ENCODE measurements at places on chromosomes 6 and 20.
A peak's percentile ranks its signal among the peaks of the same experiment; 100 is the strongest.

DNA sequence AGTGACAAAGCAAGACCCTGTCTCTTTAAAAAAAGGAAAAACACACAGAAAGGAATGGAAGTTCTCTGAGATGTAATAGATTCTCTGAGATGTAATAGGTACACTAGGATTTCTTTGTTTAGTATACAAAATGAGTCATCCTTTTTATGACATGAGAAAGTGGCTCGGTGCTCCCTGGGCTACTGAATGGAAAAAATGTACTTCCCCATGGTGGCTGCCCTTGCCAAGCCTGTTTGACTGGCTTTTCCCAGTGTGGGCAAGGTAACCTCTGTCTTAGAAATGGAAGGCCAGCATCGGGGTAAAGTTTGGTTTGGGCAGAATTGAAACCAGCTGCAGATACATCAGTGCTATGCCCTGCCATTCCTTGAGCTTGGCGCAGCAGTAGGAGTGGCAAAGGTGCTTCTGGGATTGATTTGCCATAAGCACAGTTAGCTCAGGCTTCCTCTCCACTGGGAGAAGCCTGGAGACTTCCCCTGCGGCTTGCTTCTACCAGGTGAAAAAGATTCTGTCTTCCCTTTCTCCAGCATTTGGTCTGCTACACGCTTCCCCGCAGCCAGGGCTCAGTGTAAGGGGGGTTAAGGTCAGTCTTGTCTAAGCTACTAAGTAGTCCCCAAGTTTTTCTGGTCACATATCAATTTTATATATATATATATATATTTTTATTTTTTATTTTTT, 24.5 kb downstream of the ARFGEF2 start:
- no peak for DNase-seq

GRCh38 chr6:54135665-54136369, 24.6 kb downstream of the MLIP start:
- no peak for DNase-seq

DNA sequence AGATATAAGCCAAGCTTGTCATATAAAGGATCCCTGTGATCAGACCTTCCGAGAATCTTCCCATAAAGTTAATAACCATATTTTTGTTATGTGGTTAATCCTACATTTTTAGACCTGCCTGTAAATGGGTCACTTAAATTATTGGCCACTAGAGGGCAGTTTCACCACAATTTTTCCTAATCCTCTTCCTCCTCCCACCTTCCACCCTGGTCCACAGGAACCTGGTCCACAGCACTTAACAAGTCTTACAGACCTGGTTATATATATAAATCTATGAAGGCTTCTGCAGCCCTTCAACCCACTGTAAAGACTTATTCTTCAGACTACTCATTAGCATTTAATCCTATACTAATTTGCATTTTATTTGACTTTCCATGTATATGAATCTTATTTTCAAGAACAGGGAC, 28.3 kb downstream of the MRS2 start:
- no peak for DNase-seq

- DNase-seq = no peak
These were observed 130.6 kb upstream of the C6orf118 start for GRCh38 chr6:165439928-165440554.

DNA sequence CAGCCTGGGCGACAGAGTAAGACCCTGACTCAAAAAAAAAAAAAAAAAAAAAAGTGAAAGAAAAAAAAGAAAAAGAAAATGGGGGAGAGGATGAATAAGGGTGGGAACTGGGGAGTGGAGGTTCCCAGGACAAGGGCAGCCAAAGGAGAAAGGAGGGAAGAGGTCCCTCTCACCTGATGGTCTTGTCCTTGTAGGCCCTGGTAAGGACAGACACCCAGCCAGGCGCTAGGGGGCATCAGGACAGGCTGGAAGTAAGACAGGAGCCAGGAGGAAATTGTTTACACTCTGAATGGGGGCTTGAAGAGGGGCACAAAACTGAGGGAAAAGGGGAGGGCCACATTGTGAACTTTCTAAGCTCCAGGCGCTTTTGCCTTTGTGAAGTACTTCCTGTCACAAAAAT, 2.3 kb upstream of the ALDH5A1 start:
- peak; percentile 39 for DNase-seq

DNA sequence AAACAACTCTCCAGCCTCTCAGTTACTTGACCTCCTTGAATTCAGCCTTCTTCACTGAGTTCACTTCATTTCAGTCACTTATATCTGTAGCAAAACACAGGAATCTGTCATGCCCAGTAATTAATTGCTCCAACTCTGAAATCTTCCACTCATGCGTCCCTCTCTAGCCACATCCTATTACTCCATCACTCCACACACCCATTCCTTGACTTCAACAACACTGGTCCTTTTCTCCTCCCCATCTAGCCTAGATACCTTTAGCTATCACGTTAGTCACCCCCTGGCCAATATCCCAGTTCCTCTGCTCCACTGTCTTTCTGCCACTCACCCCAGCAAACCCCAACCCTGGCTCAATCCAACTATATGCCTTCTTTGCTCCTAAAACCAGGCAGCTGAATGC, 7.7 kb downstream of the ZHX3 start:
- no peak for DNase-seq

- DNase-seq = no peak
These were observed 90.1 kb downstream of the ZNF217 start for GRCh38 chr20:53503517-53503919.

DNA sequence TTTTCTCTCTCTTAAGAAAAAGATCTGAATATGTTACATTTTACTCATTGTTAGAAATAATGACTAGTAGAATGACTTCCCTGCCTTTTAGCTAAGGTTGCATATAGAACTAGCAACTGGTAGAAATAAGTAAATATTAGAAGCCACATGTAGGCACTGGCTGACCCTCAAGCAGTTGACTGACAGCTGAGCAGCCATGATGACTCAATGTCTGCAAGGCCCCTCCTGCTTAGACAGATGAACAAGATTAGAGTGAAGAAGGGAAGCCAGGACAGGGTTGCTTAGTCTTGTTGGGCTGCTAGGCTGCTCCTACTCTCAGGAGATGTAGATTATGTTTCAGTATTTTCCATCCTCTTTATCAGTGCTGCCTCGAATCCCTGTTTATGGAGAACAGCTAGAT, 6.5 kb downstream of the MEP1A start:
- DNase-seq = no peak

GRCh38 chr6:1424306-1424927, 35.0 kb downstream of the FOXF2 start:
- peak; percentile 65 for DNase-seq

DNA sequence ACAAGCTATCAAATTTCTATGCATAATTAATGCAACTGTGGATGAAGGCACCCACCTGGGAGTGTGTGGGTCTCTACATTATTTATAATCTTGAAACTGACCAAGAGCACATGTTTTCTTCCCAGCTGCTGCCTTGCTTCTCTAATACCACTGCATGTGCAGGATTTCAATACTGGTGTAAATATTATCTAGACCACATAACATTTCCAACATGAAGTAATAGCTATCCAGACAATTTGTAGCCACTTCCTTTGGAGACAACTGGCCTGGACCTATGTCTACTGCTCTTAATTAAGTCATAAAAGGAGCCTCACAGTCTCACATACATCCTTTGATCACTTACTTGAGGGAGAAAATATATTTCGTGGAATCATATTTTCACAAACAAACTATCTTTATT, 180.7 kb downstream of the HIVEP2 start:
- no peak for DNase-seq

- no peak for DNase-seq
These were observed 16.8 kb downstream of the FGD2 start for GRCh38 chr6:37022135-37022863.

DNA sequence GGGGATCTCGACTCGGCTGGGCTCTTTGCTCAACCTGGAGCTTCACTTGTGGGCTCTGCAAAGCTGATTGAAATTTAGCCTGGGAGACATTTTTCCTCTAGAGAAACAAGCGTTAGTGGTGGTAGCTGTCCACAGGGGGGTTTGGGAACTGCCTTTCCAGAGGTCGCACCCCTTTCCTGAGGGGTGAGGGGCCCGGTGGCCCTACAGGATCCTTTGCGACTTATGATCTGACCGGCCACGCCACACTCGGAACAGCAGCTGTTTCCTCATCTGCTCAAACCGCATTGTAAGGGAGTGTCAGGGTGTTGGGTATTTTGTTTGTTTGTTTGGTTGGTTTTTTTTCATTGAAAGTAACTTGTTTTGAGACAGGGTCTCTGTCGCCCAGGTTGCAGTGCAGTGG, 21.0 kb downstream of the PNLDC1 start:
- no peak for DNase-seq
